CD4-positive, alpha-beta T cell treated with Interleukin-4 for 4 hours (primary cell): ENCODE measurements at places on chromosomes 6 and 20.

- DNase-seq: no peak
Observed at GRCh38 chr6:130365166-130366106, at the start of gene TMEM200A. Gene TMEM200A (plus strand): TSS chr6:130366017. CDS start chr6:130440423, 74,406 bp downstream.

GRCh38 chr6:43433148-43433547 is 5.8 kb downstream of the ABCC10 start:
- DNase-seq: no peak

GRCh38 chr20:8807480-8808201 is 261.2 kb upstream of the PLCB4 start:
- DNase-seq: no peak

DNA sequence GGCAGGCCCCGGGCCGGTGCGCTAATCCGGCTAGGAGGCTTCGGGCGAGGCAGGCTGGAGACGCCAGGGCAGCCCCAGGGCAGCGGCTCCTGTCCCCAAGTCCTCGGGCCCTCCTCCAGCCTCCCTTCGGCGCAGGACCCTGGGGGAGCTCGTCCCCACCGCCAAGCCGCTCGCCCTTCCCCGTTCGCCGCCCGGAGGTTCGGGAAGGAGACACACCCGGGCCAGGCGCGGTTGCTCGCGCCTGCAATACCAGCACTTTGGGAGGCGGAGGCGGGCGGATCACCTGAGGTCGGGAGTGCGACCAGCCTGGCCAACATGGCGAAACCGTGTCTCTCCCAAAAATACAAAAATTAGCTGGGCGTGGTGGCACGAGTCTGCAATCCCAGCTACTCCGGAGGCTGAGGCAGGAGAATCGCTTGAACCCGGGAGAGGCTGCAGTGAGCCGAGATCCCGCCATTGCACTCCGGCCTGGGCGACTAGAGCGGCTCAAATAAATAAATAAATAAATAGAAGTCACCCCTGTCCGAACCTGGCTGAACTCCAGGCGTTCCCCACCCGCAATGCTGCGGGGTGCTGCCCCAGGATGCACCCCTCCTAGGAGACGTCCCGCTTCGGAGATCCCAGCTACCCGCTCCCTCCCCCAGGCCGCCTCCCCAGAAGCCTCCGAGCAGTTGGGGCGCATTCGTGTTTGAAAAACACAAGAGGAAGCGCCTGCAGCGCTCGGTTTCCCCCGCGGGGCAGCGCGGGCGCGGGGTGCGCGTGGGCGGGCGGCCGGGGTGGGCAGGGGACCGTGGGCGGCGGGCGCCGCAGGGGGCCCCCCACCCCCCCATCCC is 27.5 kb downstream of the SERPINB9 start:
- DNase-seq: peak; percentile 47

GRCh38 chr6:137728386-137729349 is 138.4 kb upstream of the TNFAIP3 start:
- no peak for DNase-seq
